ENCODE measurements at places on chromosomes 11 and 22.
A peak's percentile ranks its signal among the peaks of the same experiment; 100 is the strongest.

DNA sequence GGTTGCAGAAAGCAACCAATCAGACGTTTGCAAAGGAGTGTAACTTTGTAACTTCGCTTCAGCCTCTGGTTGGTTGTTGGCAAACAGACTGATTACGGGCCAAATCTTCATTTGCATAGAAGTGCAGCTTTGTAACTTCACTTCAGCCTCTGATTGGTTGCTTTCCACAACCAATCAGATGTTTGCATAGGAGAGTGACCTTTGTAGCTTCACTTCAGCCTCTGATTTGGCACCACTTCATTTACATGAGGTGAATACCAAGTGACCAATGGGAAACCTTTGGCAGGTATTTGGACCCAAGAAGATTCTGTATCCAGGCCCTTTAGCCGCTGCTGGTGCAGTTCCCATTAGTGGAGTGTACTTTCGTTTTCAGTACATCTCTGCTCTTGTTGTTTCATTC is 16.0 kb downstream of the USP47 start:
- no peak for DNase-seq

DNA sequence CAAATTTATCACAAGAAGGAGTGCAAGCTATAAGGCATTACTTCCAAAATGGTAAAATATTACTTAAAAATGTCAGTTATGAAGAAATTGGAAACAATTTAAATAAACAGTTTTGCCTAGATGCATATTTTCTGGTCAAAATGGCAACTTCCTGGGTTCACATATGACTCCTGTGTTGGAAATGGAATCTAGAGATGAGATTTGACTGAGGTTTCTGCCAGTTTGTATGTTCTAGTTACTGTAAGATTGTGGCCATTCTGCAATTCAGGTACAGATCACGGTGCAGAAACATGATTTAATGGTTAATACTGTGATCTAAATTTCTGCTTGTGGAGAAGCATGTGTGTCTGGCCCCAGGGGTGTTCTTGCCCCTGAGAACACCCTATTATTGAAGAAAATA is 3.4 kb upstream of the OR4C6 start:
- DNase-seq = no peak

GRCh38 chr11:117510646-117511045 is 183.0 kb downstream of the CEP164 start:
- no peak for DNase-seq

GRCh38 chr11:110928391-110928790 is 216.2 kb upstream of the ARHGAP20 start:
- DNase-seq = no peak

GRCh38 chr22:45945621-45946106 is 31.3 kb downstream of the WNT7B start:
- no peak for DNase-seq

GRCh38 chr11:65720211-65720934 is at the start of gene RNASEH2C:
TSS of gene RNASEH2C (minus strand) at chr11:65720798. CDS start at chr11:65720758, 40 bp downstream.
- DNase-seq = peak; percentile 31

DNA sequence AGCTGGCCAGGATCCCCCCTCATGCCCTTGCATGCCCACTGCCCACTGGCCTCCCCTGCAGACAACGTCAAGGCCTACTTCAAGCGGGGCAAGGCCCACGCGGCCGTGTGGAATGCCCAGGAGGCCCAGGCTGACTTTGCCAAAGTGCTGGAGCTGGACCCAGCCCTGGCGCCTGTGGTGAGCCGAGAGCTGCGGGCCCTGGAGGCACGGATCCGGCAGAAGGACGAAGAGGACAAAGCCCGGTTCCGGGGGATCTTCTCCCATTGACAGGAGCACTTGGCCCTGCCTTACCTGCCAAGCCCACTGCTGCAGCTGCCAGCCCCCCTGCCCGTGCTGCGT is 7.9 kb downstream of the AIP start:
- DNase-seq = no peak

GRCh38 chr11:58647866-58648265 is 25.4 kb downstream of the CNTF start:
- no peak for DNase-seq

DNA sequence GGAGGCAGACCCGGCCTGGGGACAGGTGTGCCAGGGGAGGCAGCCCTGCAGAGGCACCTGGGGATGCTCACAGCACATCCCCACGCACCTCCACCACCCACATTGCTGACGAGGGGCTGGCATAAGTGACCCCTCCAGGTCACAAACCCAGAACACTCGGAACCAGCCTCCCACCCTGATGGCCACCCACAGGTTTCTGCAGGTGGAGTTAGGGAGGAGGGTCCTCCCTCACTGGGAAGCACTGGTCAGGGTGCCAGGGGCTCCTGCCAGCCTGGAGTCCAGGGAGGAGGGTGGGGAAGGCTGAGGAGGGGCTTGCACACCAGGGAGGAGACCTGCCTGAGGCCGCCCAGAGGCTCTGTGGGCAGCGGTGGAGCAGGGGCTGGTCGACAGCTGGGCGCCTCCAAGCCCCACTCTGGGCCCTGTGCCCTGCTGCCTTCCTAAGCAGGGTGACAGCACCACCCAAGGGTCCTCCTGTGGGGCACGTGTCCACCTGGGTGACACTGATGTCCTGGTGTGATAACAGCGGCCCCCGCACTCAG is 51.0 kb upstream of the CARS1 start:
- DNase-seq = no peak

GRCh38 chr22:19275104-19275503 is 16.4 kb downstream of the CLTCL1 start:
- no peak for DNase-seq

DNA sequence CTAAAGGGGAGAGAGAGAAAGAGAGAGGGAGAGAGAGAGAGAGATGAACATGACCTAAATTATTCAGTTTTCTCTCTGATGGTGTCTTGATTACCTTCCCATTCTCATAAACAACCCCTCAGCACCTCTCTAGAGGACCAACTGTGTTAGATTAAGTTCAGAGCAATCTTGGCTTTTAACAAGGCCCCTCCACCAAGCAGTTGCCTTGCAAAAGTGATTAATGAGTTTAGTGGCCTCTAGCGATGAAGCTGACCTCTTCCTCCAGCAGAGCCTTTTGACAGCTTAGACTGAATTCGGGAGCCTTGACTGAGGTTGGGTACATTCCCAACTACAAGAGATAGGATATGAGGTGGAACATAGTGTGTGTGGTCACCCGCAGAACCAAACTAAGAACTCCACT is 66.1 kb downstream of the ARL14EP start:
- no peak for DNase-seq

- no peak for DNase-seq
Measured at GRCh38 chr11:118907051-118908042, 18.4 kb downstream of the BCL9L start.

DNA sequence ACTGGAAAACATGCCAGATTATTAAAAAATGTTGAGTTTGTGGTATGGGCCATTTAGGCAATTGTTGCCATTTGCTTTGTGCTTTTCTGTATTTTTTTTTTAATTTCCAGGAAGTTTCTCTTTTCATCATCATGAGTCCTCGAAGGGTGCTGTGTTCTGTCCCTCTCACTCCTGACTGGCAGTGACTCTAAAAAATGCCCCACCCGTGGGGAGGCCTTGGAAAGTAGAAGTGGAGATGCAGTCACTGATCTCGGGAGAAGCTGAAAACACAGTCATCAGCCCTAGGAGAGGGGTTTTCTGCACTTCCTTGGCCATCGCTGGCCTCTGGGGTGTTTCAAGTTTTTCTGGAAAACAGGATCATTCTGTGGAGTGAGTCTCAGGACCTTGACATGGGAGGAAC is 98.5 kb upstream of the GRK3 start:
- no peak for DNase-seq

- DNase-seq = no peak
Measured at GRCh38 chr11:46251954-46252353, 25.5 kb upstream of the CREB3L1 start.

- no peak for DNase-seq
Measured at GRCh38 chr22:46776876-46777608, 14.6 kb downstream of the TBC1D22A start.

GRCh38 chr11:123587044-123587443 is 67.4 kb downstream of the SCN3B start:
- no peak for DNase-seq

DNA sequence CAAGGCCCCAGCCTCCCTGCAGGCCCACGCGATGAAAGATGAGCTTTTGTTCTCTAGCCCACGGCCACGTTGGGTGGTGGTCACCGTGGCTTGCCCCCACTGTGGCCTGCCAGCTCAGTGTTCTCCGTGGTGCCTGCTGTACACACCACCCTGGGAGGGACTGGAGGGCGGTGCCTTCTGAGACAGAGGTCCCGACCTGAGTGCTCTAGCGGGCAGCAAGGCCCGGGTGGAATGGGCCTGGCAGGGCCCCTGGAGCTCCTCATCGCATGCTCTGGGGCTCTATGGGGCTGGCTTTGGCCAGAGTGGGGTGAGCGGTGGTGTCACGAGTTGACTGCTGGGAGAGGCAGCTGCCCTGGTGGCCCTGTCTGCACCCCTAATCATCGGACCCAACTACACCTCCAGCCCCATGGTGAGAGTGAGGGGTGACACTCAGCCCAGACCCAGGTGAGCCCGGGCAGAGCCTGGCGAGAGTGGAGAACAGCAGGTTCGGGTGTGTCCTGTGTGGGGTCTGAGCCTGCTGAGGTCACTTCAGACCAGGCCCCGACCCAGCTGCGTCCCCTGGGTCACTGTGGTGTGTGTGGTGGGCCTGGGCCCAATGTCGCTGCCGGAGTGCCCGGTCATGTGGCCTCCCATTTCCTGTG is 541.9 kb downstream of the TBC1D22A start:
- no peak for DNase-seq

DNA sequence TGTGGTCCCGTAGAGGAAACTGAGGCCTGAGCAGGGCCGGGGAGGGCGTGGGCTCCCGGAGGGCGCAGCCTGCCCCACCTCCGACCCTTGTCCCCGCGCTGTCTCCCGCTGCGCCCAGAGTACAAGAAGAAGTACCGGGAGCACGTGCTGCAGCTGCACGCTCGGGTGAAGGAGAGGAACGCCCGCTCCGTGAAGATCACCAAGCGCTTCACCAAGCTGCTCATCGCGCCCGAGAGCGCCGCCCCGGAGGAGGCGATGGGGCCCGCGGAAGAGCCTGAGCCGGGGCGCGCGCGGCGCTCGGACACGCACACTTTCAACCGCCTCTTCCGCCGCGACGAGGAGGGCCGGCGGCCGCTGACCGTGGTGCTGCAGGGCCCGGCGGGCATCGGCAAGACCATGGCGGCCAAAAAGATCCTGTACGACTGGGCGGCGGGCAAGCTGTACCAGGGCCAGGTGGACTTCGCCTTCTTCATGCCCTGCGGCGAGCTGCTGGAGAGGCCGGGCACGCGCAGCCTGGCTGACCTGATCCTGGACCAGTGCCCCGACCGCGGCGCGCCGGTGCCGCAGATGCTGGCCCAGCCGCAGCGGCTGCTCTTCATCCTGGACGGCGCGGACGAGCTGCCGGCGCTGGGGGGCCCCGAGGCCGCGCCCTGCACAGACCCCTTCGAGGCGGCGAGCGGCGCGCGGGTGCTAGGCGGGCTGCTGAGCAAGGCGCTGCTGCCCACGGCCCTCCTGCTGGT is 1.9 kb downstream of the NLRP6 start:
- no peak for DNase-seq

- DNase-seq = no peak
Measured at GRCh38 chr22:19640306-19640705, 74.0 kb upstream of the SEPTIN5 start.

- no peak for DNase-seq
Measured at GRCh38 chr11:111403051-111403726, 24.1 kb upstream of the POU2AF1 start.

DNA sequence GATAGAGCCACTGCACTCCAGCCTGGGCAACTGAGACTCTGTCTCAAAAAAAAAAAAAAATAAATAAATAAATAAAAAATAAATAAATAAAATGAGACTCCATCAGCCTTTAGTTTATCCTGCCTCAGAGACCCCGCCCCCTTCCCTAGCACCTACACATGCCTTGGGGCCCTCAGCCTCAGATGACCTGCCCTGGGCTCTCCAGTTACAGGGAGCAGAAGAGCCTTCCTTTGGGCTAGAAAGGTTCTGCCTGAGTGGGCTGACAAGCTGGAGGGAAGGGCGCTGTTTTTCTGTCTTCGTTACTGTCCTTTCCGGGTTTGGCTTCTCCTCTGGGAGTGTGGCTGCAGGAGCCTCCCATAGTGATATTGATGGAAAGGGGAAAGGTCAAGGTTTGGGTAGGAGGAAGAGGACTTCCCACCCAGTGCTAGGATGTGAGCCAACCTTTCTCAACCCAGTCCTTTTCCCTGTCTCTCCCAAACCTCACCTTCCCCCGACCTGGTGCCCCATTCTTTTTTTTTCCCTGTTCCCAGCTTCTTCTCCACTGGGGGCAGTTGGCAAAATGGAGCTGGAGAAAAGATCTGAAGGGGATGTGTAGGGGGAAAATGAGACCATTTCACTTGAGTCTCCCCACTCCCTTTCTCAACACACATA is 1.5 kb upstream of the SF3B2 start:
- no peak for DNase-seq

DNA sequence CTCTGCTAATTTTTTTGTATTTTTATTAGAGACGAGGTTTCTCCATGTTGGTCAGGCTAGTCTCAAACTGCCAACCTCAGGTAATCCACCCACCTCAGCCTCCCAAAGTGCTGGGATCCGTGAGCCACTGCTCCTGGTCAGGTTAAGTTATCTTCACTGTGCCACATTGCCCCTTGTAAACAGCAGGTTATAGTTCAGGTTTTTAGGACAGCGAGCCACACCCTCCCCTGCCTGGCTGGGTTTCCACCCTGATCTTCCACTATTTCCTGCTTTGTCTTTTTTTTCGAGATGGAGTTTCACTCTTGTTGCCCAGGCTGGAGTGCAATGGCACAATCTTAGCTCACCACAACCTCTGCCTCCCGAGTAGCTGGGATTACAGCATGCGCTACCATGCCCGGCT is 16.1 kb downstream of the ACO2 start:
- no peak for DNase-seq

GRCh38 chr22:17970201-17970708 is 54.1 kb downstream of the MICAL3 start:
- no peak for DNase-seq

DNA sequence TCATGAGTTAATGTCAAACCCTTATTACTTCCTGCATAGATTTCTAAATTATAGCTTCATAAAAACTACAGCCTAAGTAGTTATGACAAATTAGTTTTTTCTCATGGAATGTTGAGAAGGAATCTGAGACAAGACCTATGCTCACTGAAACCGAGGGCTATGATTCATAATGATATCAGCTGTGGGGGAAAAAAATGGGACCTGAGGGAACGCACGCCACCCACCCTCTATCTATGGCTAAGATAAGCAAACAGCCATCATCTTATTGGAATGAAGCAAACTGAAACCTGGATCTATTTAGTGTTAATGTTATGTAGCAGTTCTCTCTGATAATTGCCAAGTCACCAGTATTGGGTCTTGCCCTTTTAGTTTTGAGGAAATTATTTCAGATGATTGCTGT is 906.9 kb upstream of the RAG2 start:
- DNase-seq = peak; percentile 79
